GM19239 (cell line): ENCODE measurements at places on chromosomes 13 and 19.

GRCh38 chr19:43747557-43748204, 7.1 kb downstream of the SMG9 start:
- no peak for DNase-seq

DNA sequence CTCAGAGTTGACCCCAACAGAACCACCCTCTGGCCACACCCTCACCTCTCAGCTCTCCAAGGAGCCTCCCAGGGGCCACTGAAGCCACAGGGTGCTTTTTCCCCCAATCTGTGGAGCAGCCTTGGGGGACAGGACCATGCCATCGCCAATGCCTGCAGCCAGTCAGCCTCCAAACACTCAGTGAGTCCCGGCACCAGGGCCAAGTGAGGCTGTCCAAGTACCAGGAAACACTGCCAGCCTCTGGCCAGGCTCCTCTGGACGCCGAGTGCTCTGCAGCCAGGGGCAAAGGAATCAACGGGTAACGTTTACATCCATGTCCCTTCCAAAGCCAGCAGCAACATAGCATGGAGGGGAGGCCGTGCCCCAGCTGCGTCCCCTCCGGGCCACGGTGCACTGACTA, 9.5 kb upstream of the COMP start:
- DNase-seq, result no peak

GRCh38 chr13:33464345-33464744, 178.8 kb upstream of the STARD13 start:
- no peak for DNase-seq

GRCh38 chr13:53382008-53382407, 353.4 kb downstream of the OLFM4 start:
- DNase-seq, result no peak

GRCh38 chr13:73334445-73334844, 275.6 kb downstream of the KLF5 start:
- DNase-seq, result no peak

GRCh38 chr19:17351815-17352435, 14.6 kb downstream of the GTPBP3 start:
- no peak for DNase-seq
